ENCODE measurements at places on chromosomes 5 and 9.

- no peak for DNase-seq
These were observed 204.8 kb downstream of the CDH9 start for GRCh38 chr5:26833596-26833995.

- DNase-seq, result no peak
These were observed 1.1 kb upstream of the GABRP start for GRCh38 chr5:170782438-170782837.

DNA sequence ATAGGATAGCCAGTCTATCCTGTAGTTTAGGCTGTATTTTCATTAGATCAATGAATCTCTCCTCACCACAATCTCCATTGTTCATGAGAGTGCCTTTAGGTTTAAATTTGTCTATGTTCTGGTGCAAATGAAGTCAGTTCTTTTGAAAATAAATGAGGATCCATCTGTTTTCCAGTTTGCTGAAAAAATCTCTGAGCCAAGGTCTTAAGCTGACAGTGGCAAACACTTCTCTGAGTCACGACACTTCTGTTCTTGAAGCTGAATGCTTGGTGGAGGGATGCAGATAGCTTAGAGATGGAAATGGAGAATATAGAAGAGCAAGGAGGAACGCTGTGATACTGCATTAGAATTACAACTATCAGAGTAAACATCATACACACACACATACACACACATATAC is 34.9 kb downstream of the DMRTA1 start:
- DNase-seq, result no peak

- no peak for DNase-seq
These were observed 14.2 kb upstream of the MXD3 start for GRCh38 chr5:177325868-177326381.

GRCh38 chr9:27792971-27793689 is 219.8 kb upstream of the C9orf72 start:
- no peak for DNase-seq

- DNase-seq, result no peak
These were observed 572.5 kb upstream of the ARRDC3 start for GRCh38 chr5:91955610-91956009.

- DNase-seq, result no peak
These were observed 32.2 kb upstream of the LARP1 start for GRCh38 chr5:154722936-154723335.

DNA sequence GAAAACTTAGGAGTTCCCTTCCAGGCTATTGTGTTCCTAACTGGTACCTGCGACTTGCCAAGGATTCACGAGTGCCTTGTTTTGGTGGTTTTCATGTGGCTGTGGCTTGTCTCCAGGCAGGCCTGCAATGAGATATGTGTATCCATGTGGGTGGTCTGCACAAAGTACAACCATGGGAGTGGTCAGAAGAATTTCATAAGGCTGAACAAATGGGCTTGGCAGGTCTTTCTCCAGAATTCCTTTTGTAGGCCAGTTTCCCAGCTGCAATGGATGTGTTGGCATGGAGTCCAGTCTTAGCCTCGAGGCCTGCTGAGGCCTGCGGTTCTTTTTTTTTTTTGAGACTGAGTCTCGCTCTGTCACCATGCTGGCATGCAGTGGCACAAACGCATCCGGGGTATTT is 28.8 kb upstream of the MELK start:
- DNase-seq, result no peak

GRCh38 chr5:137498736-137499505 is at the start of gene SPOCK1:
TSS of gene SPOCK1 (minus strand) at chr5:137499326.
- DNase-seq, result no peak

- DNase-seq, result no peak
These were observed 53.3 kb upstream of the ATP10B start for GRCh38 chr5:160905285-160905684.

DNA sequence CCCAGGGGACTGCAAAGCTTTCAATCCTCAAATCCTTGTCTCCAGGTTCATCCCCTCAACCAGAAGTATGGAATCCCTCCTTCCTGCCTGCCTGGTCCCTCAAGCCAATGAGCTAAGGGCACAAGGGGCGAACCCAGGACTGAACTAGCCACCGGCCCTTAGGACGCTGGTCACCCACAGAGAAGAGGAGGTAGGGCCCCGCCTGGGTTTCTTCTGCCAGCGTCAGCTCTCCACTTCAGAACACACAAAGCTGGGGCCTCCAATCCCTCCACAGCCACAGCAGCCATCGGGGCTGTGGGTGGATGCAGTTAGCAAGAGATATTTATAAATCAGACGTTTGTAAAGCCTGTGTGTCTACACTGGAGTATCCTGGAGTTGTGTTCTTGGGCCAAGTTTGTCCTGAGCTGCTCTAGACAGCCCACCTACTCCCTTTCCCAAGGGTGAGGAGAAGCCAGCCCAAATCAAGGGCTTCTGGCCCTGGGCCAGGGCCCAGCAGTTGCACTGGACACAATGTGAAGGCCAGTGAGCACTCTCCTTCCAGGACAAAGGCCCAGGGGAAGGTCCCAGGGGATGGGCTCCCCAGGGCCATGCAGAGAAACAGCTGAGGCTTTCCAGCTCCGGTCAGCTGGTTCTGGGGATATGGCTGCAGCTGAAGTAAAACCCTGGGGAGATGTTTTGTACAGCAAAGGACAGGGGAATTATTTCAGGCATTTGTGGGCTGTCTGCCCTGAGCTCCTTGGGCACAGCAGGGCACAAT is 18.9 kb downstream of the AMBP start:
- no peak for DNase-seq

- DNase-seq, result no peak
These were observed 37.7 kb upstream of the PCSK1 start for GRCh38 chr5:96470785-96471184.

DNA sequence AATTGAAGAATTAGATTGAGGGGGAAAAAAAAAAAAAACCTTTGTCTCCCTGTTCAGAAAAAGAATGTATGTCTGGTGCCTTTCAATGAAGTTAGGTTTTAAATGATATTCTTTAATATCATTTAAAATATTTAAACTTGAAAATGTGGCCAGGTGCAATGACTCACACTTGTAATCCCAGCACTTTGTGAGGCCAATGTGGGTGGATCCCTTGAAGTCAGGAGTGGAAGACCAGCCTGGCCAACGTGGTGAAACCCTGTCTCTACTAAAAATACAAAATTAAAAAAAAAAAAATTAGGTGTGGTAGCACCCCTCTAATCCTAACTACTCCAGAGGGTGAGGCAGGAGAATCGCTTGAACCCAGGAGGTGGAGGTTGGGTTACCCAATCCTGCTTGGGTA is 111.1 kb upstream of the RASA1 start:
- no peak for DNase-seq

DNA sequence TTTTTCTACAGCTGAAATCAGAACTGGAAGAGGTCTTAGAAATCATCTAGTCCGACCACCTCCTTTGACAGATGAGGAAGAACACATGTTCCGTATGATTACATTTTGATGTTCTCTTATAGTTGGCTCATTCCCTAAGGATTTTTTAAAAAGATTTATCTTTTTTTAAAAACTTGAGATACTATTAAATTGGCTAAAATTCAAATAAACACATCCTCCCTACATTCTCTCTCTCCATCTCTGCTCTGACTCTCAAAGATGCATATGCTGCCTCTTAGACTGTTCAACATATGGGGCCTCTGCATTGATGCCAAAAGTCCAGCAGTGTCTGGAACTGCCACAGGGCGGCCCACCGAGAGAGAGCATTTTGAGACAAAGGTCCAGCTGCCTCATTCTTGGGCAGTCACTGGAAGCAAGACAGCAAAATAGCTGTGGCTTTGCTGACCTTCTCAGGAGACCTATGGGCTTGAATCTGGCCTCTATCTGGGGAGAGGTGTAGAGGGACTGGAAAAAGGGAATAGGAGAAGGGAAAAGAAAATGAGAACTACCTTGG is 12.8 kb upstream of the TSSK1B start:
- no peak for DNase-seq

DNA sequence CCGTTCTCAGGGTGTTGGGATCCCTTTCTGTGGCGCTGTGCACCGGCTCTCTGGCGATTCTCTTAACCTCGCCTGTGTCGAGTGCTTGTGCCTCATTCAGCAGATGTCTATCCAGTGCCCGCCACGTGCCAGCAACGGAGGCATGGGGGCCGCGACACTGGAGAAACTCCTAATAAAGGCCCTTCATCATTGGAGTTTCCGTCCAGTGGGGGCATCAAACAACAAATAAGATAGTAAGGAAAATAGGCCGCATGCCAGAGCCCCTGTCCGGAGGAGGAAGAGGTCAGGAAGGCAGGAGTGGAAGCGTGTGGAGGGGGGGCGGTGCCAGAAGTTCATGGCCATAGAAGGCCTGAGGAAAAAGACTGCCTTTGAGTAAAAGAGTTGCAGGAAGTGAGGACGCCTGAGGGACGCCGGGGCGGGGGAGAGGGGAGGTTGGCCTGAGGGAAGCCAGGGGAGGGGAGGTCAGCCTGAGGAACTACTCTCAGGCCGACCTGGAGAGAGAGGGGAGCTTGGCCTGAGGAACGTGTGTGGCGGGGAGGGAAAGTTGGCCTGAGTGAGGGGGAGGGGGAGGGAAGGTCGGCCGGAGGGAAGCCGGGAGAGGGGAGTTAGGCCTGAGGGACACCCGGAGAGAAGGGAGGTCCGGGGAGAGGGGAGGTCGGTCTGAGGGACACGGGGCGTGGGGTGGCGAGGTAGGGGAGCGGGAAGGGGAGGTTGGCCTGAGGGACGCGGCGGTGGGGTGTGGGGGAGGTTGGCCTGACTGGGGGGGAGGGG is 82.2 kb downstream of the CACNA1B start:
- DNase-seq, result no peak

GRCh38 chr5:136701191-136701590 is 335.8 kb upstream of the TRPC7 start:
- DNase-seq, result no peak

DNA sequence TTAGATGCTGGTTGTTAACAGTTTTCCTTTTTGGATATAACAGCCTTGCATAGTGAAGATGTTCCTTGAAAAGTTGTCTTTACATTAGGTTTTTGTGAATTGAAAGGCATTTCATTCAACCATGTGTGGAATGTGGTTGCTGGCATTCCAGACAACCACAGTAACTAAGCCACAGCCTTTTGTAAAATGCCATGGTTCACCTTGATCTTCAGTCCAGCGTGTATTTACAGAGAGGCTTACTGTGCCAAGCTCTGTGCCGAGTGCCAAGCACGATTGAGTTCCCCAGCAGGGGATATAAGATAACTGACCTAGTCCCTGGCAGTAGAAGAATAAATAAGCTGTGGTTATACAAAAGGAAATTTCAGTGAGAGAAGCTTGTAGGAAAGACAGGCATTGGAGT is 4.9 kb downstream of the EXOSC2 start:
- DNase-seq, result no peak

DNA sequence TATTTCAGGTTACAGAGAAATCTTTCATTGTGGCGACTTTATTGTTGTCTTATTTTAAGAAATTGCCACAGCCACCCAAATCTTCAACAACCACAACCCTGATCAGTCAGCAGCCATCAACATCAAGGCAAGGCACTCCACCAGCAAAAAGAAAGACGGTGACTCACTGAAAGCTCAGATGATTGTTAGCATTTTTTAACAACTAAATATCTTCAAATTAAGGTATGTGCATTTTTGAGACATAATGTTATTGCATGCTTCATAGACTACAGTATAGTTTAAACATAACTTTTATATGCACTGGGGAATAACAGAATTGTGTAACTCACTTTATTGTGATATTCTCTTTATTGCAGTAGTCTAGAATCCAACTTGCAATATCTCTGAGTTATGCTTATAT is 263.4 kb downstream of the TMEM232 start:
- DNase-seq, result no peak

DNA sequence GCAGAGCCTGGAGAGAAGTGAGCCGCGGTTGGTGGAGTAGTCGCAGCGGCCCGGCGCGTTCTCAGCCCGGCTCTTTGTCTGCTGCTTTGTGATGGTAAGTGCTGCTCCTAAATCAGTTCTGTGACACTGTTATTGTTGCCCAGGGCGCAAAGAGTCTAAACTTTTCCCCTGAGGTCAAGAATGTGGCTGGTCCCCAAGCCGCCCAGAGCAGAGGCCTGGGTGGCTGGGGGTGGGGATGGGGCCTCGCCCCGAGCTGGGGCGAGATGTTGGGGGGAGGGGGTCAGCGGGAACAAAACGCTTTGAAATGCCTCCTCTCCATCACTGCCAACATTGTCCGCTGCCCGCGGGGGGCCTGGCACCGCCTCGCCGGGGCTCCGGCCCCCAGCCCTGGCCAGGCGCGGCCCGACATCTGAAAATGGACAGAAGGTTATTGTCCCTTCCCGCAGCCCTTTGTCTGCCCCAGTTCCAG is 11.7 kb upstream of the CERCAM start:
- no peak for DNase-seq

DNA sequence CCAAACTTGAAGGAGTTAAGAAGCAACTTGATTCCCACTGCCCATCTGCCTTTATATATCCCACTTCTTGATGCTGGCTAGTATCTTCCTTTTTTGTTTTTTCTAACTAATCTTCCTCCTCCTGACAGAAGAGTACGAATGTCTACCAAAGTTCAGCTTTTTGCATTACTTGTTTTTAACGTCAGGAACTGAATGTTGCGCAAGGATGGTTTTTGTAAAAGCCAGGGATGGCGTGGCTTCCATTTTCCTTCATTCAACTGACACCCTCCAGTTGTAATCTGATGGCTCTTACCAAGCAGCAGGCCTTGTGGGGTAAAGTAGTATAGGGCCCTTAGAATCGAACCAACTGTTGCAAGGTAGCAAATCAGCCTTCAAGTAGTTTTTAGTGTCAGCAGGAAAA is 70.8 kb upstream of the GPR151 start:
- DNase-seq, result no peak

- DNase-seq, result no peak
These were observed 1.3 kb downstream of the PRDM12 start for GRCh38 chr9:130665431-130666392.

- no peak for DNase-seq
These were observed 332.6 kb downstream of the TAF11L14 start for GRCh38 chr5:17966640-17967402.

DNA sequence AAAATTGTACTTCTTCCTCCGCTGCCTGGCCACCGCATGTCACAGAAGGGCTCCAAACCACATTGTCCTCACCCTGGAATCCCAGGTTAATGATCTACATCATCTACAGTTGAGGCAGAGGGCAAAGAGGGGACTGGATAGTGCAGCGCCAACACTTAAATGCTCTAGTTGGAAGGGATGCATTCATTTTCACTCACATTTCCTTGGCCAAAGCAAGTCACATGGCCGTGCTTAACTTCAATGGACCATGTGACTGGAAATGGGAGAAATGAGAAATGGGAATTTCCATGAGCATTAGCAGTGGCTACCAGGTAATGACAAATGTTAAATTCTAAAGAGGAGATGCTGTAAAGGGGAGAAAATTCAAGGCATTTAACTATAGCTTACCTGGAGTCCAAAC is 13.3 kb upstream of the GNAQ start:
- no peak for DNase-seq

- DNase-seq, result no peak
These were observed 125.4 kb upstream of the PTCH1 start for GRCh38 chr9:95642189-95642588.

GRCh38 chr9:17422994-17423680 is 155.7 kb upstream of the SH3GL2 start:
- DNase-seq, result no peak

GRCh38 chr5:133841831-133842750 is 126.3 kb downstream of the C5orf15 start:
- DNase-seq, result no peak
